ENCODE measurements at places on chromosomes 5 and 9. TPM values are rescaled to one million over a fixed set of nuclear protein-coding genes. Genes with fewer than 3 reads are reported as not detected.

GCNT4 gene
- total RNA-seq: 3.3 TPM

NME5 gene
- total RNA-seq: 9.1 TPM

SLC25A48 gene
- total RNA-seq: 0.36 TPM

SPAG8 gene
- 0.67 TPM for total RNA-seq

PLPP7 gene
- 10.5 TPM for total RNA-seq

MSX2 gene
- 1.4 TPM for total RNA-seq

TOMM5 gene
- total RNA-seq: 162 TPM

TSSK1B gene
- not detected for total RNA-seq

ERBIN gene
- total RNA-seq: 78.5 TPM

KCNV2 gene
- not detected for total RNA-seq

FOXD4 gene
- total RNA-seq: under 0.01 TPM

CBY3 gene
- total RNA-seq: not detected

MARCOL gene
- not detected for total RNA-seq

All from melanocyte of skin (primary cell).